ENCODE measurements at places on chromosomes 13 and 19.

DNA sequence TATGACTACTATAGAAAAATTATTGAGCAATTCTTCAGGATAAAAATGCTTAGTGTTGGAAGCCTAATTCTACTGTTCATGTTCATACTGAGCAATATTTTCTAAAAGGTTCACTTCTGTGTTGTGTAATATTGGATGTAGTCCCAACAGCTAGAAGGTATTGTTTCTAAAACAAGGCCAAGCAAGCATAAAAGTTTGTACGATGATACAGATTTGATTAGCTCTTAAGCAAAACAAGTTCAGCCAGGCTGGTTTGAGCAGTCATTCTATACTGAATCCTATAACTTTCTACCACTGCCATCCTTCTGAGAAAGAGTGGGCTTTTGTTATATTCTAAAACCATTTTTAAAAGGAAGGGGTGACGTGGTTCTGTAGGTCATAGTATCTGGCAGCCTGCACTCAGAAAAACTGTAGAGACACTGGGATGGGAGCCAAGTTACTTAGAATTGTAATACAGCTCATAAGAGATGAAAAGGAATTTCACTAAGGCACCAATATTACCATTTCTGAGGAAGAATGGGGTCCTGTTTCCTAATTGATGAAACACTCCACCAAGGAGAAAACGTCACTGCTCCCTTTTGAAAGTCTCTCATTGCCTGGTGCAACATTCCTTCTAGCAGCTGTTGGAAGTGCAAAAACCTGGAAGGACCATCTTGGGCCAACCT is 275.0 kb upstream of the DACH1 start:
- DNase-seq, result no peak

DNA sequence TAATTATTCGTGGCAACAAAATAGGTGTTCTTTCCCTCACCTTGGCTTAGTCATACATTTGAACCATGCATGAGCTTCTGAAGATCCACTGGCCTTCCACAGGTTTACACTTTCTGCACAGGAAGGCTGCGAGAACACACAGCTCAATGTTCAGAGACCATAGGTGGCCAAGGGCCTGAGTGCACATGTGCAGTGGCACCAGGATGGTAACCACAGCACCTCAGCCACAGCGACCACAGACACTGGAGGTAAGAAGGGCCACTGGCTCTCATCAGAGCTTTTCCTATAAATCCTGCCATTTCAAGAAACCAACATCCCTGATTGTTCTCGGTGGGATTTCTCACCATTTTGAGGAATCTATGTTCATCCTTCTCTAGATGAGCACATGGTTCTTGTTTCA is 1.6 kb downstream of the DCLK1 start:
- DNase-seq, result no peak

DNA sequence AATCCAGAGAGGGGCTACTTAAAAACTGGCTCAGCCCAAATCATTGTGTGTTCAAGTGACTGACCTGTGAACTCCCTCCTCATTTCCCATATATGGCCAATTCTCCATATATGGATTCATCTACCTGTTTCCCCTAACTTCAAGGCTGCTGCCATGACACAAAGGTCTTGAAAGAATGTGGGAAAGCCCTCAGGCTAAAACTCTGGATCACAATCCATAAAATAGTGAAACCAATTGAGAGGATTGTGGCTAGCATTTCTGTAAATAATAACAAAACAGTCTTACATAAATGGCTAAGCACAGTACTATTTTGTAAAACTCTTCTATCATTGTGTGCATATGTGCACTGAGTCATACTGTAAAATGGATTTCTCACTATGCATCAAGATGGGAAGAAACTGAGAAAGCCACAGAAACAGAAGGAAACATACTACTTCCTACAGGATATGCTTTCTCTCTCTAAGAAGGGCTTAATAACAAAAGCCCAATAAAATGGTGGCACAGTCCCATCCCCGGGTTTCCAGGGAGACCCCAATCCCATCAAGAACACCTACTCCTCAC is 80.5 kb downstream of the FOXO1 start:
- DNase-seq, result no peak

DNA sequence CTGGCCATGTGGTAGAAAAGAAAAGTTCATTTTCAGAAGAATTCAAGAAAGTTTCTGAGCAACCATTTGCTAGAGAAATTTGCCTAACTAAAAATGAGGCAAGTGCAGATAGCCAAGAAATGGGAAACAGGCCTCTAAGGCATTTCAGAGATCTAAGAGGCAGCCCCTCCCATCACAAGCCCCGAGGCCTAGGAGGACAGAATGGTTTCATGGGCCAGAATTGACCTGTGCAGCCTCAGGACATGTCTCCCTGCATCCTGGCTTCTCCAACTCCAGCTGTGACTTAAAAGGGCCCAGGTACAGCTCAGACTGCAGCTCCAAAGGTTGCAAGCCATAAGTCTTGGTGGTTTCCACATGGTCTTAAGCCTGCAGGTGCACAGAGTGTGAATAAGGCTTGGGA is 3.3 kb upstream of the ZNF546 start:
- no peak for DNase-seq

GRCh38 chr19:40989453-40989852 is 1.6 kb upstream of the CYP2B6 start:
- DNase-seq, result no peak

- DNase-seq, result no peak
Observed at GRCh38 chr13:96819375-96819774, 174.9 kb downstream of the OXGR1 start.

DNA sequence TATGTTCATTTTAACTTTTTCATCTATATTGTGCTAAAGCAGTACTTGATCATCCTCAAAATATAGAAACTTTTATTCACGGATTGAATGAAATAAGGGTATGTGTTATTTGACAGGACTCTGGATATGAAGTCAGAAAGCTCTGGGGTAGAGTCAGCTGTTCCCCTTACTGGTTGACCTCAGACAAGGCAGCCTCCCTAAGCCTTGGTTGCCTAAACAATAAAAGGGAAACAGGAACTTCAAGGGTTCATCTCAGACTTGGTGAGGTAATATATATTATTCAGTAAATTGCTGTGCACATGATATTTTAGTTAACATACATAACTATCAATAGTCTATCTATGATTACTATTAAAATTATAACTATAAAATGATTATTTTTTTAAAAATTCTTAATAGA is 13.6 kb downstream of the POLR1D start:
- DNase-seq, result no peak

DNA sequence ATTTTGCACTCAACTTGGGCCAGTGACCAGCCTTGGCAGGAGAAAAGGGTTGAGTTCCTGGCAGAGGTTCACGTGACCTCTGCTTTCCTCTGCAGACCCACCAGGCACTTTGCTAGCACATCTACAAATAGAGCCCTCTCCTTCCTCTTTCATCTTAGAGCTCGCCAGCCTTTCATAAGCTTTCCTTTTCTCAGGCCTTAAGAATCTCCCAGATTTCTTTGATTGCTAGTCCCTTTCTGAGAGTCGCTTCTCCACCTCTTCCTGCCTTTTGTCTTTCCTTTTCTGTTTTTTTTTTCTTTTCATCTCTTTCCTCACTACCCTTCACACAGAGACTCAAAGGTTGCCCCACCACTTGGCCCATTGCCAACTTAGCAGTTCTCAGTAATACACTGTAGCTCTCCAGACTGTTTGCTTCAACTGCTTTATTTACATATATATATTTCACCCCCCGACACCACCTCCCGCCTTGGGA is 375.7 kb upstream of the SPRY2 start:
- DNase-seq, result no peak

GRCh38 chr13:91510058-91510457 is 111.6 kb downstream of the GPC5 start:
- no peak for DNase-seq

GRCh38 chr19:23436944-23437343 is 41.7 kb upstream of the ZNF91 start:
- no peak for DNase-seq

- no peak for DNase-seq
Observed at GRCh38 chr19:53388168-53388567, 6.8 kb upstream of the ZNF765 start.

- no peak for DNase-seq
Observed at GRCh38 chr13:44652962-44653660, 77.0 kb upstream of the TSC22D1 start.

DNA sequence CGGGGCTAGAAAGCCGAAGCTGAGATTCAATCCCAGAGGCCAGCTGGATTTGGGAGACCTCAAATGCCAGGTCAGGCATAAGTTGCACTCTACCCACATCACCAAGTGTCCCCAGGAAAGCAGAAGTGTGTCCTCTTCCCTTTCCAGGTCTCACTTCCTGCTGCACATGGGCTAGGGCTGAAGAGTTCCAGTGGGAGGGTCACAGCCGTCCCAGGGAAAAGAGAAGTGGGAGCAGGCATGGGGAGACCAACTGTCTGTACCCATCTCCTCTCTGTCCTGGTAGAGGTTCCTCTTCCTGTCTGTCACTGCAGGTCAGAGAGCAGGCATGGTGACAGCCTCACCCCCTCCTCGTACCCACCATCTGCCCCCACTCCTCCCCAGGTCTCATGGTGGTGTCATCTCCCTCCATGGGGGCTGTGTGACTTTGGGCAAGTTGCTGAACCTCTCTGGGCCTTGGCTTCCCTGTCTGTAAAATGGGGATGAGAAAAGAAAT is 14.8 kb downstream of the AXL start:
- DNase-seq, result no peak

- DNase-seq, result no peak
Observed at GRCh38 chr19:45283443-45284033, 32.5 kb downstream of the MARK4 start.

- no peak for DNase-seq
Observed at GRCh38 chr19:49395581-49396407, 7.7 kb downstream of the KASH5 start.

GRCh38 chr19:12996406-12997094 is 1.3 kb downstream of the NFIX start:
- no peak for DNase-seq

DNA sequence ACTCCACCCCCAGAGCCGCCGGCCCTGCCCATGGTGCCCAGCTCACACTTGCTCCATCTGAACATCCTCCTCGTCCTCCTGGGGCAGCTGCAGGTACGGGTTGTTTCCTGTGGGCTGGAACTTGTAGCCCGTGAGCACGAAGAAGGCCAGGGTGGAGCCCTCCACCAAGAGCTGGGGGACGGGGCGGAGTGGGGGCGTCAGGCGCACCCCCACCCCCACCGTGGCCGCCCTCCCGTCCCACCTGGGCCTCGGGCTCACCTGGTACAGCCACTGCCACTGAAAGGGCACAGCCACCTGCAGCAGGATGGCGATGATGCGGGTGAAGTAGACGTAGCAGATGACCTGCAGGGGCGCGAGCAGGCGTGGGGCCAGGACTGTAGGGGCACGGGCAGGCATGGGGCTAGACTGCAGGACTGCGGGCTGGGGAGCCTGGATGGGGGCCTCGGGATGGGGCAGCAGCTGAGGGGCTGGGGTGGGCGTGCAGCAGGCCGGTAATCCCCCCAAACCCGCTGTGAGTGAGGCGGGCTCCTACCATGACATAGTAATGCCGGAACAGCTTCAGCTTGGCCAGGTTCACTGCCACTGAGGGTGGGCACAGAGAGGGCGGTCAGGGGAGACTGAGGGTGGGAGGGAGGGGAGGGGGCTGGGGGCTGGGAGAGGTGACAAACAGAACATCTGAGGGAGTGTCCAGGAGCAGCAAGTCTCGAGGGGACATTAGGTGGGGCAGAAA is 6.3 kb downstream of the GPR108 start:
- no peak for DNase-seq

GRCh38 chr19:14402332-14403144 is 16.6 kb downstream of the DDX39A start:
- DNase-seq, result no peak

DNA sequence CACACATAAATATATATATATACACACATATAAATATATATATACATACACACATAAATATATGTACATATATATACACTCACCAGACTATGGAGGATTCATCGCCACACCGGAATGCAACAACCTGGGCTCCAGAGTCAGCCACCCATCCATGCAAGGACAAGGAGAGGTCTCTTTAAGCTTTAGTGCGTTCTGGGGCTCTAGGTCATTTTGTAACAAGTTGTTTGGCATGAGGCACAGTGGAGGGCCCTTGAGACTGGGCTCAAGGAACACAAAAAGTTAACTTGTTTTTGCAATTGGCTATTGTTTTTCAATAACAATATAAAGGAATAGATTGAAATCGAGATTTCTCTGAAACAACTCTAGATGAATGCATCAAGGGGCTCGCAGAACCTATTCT is 4.9 kb upstream of the ZNF90 start:
- DNase-seq, result no peak

DNA sequence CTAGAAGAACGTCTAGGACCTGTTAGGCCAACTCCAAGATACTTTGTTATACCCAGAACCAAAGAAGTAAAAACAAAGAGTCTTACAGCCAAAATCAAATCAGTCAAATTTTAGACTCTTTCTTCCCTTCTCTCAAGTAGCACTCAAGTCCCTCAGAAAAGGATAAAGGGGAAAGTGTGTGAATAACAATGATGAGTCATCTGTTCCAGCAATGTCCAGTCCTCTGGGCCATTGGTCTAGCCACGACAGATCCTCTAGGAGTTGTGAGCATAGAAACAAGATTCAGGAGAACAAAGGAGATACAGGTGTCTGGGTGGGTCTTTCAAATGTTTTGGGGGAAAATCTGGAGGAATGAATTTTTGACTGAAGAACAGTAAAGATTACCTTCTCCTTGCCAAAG is 36.3 kb downstream of the STOML3 start:
- DNase-seq, result no peak

DNA sequence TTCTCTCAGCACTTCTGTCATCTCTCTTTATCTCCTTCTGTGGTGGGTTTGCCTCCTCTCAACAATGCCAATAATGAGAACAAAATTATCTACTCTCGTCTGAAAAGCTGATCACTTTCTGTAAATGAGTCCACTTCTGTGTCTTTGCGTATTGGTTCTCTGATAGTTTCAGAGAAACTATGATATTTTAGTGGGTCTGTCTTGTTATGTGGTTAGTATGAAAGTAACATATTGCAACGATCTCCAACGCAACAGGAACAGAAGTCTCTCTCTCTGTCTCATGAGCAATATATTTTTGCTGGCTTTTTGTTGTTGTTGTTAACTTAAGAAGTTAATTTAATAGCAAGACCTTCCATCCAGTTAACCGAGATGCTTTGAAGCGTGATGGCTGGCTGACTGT is 47.8 kb upstream of the SLITRK6 start:
- DNase-seq, result no peak

- no peak for DNase-seq
Observed at GRCh38 chr19:19633711-19634515, 5.9 kb upstream of the LPAR2 start.
